ENCODE measurements at places on chromosomes 6 and 20.

DNA sequence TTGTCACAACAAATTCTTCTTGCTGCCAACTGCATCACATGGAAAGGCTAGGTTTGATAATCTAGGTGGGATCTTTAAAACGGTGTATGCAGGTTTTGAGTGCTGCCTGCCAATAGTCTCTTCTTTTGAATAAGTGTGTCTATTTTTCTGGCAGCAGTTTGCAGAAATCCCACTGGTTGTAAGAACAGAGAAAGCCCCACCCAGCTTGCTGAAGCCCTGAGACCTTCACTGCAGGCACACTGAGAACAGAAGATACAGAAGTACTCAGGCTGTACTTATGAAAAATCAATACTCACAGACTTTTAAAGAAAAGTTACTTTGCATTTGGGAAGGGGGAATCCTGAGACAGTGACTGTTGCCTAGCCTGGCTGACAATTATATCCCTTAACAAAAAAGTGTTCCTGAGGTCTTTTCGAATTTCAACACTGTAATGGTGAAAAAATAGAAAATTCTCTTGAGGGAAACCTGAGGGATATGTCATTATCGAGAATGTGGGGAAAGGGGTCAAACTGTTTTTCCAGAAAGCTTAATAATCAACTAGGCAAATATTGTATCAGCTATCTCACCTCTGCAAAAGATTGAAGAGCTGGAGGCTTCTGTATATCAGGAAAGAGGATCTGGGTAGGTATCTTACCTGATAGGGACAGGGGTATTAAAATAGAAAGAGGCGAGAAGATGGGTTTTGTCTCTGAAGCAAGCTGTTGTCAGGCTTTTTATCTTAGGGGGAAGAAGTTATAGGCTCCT, 199.9 kb downstream of the LRFN2 start:
- no peak overlapping the region for H3K27ac ChIP-seq
- no peaks in the 10 kb centered on the region for H3K27me3 ChIP-seq
- DNase-seq, result no peak
- H3K4me1 ChIP-seq, result no peaks in the 10 kb centered on the region
- H3K36me3 ChIP-seq, result no peaks in the 10 kb centered on the region
- H3K4me3 ChIP-seq, result no peak overlapping the region

- H3K27ac ChIP-seq, result peak overlapping the region; percentile 30
- H3K36me3 ChIP-seq, result no peaks in the 10 kb centered on the region
- H3K4me1 ChIP-seq, result peaks cover 10% of the 10 kb centered on the region
- H3K4me3 ChIP-seq, result no peak overlapping the region
These were observed 19.3 kb downstream of the FGD2 start for GRCh38 chr6:37024656-37025337.

DNA sequence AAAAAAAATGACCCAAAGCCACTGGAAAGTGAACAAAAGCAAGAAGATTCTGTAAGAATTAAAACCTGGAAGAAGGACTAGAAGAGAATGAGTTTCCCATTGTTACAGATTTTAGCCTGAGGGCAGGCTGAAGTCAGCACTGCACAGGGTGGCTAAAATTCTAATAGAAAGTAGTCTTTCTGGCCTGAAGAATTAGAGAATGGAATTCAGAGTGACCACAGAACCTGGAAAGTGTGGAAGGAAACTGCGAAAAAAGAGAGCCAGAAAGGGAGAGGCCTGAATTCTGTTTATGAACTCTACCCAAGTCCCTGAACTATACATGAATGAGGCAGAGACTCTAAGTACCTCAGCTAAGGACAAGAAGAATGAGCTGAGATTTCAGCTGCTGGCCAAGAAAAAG, 38.9 kb upstream of the FILIP1 start:
- H3K4me1 ChIP-seq, result no peaks in the 10 kb centered on the region
- no peaks in the 10 kb centered on the region for H3K36me3 ChIP-seq
- H3K27ac ChIP-seq, result no peak overlapping the region
- DNase-seq, result no peak
- no peaks in the 10 kb centered on the region for H3K27me3 ChIP-seq

- no peaks in the 10 kb centered on the region for H3K27me3 ChIP-seq
These were observed 43.9 kb downstream of the BCAS1 start for GRCh38 chr20:54026295-54027064.

- DNase-seq, result no peak
- no peaks in the 10 kb centered on the region for H3K4me1 ChIP-seq
- H3K27ac ChIP-seq, result no peak overlapping the region
These were observed 31.9 kb downstream of the HUS1B start for GRCh38 chr6:624979-625378.

DNA sequence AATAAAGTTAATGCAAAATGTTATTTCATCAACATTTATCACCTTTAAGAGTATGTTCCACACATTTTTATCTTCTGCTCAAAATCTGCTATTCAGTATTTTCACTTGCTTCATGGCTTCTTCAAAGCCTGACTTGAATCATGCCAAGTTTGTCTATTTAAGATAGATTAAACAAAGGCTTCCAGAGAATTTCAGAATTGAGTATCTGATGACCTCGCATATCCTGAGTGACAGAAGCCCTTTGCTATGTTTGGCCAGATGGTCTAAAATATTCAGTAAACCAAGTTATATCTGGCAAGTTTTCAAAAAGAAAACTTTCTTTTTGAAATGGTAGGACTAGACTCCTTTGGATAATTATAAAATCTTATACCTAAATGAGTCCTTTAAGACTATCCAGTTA, 348.9 kb upstream of the KCNQ5 start:
- H3K36me3 ChIP-seq, result no peaks in the 10 kb centered on the region
- no peak overlapping the region for H3K4me3 ChIP-seq
- H3K4me1 ChIP-seq, result no peaks in the 10 kb centered on the region

GRCh38 chr6:97969065-97969464, 686.0 kb upstream of the MMS22L start:
- no peak for DNase-seq
- H3K4me1 ChIP-seq, result no peaks in the 10 kb centered on the region
- H3K4me3 ChIP-seq, result no peak overlapping the region
- no peaks in the 10 kb centered on the region for H3K36me3 ChIP-seq
- H3K27me3 ChIP-seq, result no peaks in the 10 kb centered on the region

- H3K36me3 ChIP-seq, result no peaks in the 10 kb centered on the region
- H3K27me3 ChIP-seq, result no peaks in the 10 kb centered on the region
- no peaks in the 10 kb centered on the region for H3K4me1 ChIP-seq
- H3K27ac ChIP-seq, result no peak overlapping the region
- no peak for DNase-seq
These were observed 32.9 kb upstream of the EYA4 start for GRCh38 chr6:133208183-133208755.

DNA sequence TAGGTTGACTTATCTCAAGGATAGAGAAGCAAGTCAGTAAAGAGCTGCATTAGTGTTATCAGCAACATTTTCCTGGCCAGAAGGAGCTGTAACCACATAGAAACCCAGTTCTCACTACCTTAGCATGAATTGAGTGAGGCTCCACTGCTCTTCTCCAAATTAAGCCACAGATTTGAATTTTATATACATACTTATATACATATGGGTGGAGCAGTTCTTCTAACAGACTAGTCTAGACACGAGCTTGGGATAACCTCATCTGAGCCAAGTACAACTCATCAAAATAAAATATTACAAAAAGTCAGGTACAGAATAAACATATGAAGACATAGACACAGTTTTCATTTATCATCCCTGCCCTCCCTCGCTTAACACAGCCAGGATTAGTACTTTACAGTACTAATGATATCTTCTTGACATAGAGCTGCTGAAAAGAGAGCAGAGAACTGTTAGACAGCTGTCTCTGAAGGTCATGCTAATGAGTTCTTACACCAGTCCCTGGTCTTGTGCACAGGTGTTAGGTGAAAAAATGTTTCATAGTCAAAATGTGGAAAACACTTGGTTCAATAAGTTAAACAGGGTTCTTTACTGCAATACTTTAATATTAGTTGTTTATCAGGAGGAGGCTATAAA, 147.4 kb upstream of the HTR1E start:
- H3K27ac ChIP-seq, result no peak overlapping the region
- no peak overlapping the region for H3K4me3 ChIP-seq
- DNase-seq, result no peak

- no peak overlapping the region for H3K4me3 ChIP-seq
- H3K36me3 ChIP-seq, result no peaks in the 10 kb centered on the region
- peaks cover 19% of the 10 kb centered on the region for H3K4me1 ChIP-seq
- no peak overlapping the region for H3K27ac ChIP-seq
- H3K27me3 ChIP-seq, result no peaks in the 10 kb centered on the region
These were observed 4.5 kb upstream of the ZNF831 start for GRCh38 chr20:59159091-59159490.

All from vagina (tissue), 2 donors.